ENCODE measurements at places on chromosomes 16 and 17. TPM values are rescaled to one million over a fixed set of nuclear protein-coding genes. Genes with fewer than 3 reads are reported as not detected.

- no peaks in the 10 kb centered on the region for H3K27me3 ChIP-seq
- H3K4me1 ChIP-seq: peaks cover 5% of the 10 kb centered on the region
- no peak for DNase-seq
- H3K36me3 ChIP-seq: no peaks in the 10 kb centered on the region
Measured at GRCh38 chr16:29766571-29766970, 11.5 kb upstream of the ZG16 start.

DNA sequence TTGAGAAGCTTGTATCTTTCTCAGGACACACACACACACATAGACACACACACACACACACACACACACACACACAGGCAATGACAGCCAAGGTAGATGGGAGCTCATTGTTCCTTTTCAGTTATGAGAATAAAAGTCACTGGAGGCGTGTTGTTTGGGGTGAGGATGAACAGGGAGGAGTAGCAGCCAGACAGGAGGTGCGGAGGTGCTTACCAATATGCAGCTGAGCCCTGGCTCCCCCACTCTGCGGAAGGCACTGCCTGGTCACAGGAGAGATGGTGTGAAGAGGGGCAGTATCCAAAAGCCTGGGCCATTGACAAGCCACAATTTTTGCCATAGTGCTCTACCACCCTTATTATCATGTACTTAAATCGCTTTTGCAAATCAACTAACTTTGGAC is 77.4 kb downstream of the CBLN1 start:
- H3K27ac ChIP-seq: no peak overlapping the region
- no peaks in the 10 kb centered on the region for H3K27me3 ChIP-seq
- DNase-seq: no peak
- H3K4me1 ChIP-seq: no peaks in the 10 kb centered on the region

DNA sequence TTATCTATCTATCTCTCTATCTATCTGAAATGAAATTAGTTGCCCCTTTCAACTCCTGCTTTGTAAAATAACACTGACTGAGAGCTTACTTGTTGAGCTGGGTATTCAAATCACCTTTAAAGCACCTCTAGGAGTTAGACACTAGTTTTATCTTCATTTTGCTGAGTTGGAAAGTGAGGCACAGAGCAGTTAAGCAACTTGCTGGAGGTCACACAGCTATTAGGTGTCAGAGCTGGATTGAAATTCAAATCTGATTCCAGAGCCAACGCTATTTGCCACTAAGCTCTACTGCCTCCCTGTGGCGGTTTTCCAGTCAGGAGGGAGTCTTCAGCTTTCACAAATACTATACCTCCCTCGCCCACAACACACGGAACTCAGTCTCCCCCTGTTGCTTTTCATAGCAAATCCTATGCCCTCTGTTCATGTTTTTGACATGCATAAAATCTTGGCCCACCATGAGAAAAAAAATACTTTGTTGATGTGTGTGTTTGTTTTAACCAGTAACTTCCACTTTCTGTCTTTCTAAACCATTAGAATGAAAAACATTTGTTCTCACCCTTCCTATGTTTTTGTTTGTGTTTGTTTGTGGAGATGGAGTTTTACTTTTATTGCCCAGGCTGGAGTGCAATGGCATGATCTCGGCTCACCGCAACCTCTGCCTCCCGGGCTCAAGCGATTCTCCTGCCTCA is 74.8 kb upstream of the SMURF2 start:
- peak; percentile 20 for DNase-seq
- H3K27ac ChIP-seq: no peak overlapping the region
- H3K4me3 ChIP-seq: no peak overlapping the region
- H3K36me3 ChIP-seq: no peaks in the 10 kb centered on the region
- peaks cover 12% of the 10 kb centered on the region for H3K4me1 ChIP-seq

GRCh38 chr16:81873843-81874752 is 95.0 kb downstream of the PLCG2 start:
- no peaks in the 10 kb centered on the region for H3K27me3 ChIP-seq
- H3K4me3 ChIP-seq: no peak overlapping the region
- H3K4me1 ChIP-seq: no peaks in the 10 kb centered on the region
- no peaks in the 10 kb centered on the region for H3K36me3 ChIP-seq
- DNase-seq: peak; percentile 28

- H3K36me3 ChIP-seq: peaks cover 36% of the 10 kb centered on the region
- no peaks in the 10 kb centered on the region for H3K27me3 ChIP-seq
Measured at GRCh38 chr16:85800321-85800669, 800 bp downstream of the COX4I1 start.

- H3K27me3 ChIP-seq: no peaks in the 10 kb centered on the region
- no peak overlapping the region for H3K27ac ChIP-seq
- peak; percentile 3 for DNase-seq
- no peaks in the 10 kb centered on the region for H3K4me1 ChIP-seq
- no peak overlapping the region for H3K4me3 ChIP-seq
Measured at GRCh38 chr16:78503602-78504001, 404.1 kb downstream of the WWOX start.

- no peaks in the 10 kb centered on the region for H3K27me3 ChIP-seq
- DNase-seq: no peak
- H3K27ac ChIP-seq: no peak overlapping the region
- no peaks in the 10 kb centered on the region for H3K36me3 ChIP-seq
Measured at GRCh38 chr16:29231244-29231643, 175.3 kb downstream of the NPIPB11 start.

GRCh38 chr17:44878627-44879221 is 20.5 kb downstream of the EFTUD2 start:
- DNase-seq: no peak
- no peak overlapping the region for H3K27ac ChIP-seq
- peaks cover 72% of the 10 kb centered on the region for H3K36me3 ChIP-seq
- H3K4me1 ChIP-seq: no peaks in the 10 kb centered on the region
- H3K4me3 ChIP-seq: no peak overlapping the region

DNA sequence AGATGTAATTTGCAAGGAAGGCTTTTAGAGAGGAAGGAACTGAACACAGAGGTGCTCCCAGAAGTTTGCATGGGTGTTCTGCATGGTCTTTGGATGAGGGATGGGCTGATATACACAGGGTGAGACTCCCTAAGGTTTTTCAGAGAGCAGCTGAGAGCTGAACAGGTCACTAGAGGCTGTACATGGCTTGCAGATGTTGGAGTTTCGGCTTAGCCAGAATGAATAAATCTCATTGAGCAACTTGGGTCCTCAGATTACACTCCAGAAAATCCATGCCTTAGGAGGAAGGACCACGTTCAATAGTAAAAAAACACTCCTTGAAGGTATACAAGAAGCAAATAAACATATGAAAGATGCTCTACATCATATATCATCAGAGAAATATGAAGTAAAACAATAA is 7.5 kb upstream of the ITGB3 start:
- H3K4me1 ChIP-seq: no peaks in the 10 kb centered on the region
- no peaks in the 10 kb centered on the region for H3K36me3 ChIP-seq
- H3K27ac ChIP-seq: no peak overlapping the region
- no peak for DNase-seq
- no peak overlapping the region for H3K4me3 ChIP-seq

GRCh38 chr17:40553694-40554534 is 11.4 kb downstream of the CCR7 start:
- peaks cover 99% of the 10 kb centered on the region for H3K4me1 ChIP-seq
- H3K36me3 ChIP-seq: peaks cover 38% of the 10 kb centered on the region
- H3K27me3 ChIP-seq: no peaks in the 10 kb centered on the region
- no peak for DNase-seq

- DNase-seq: no peak
- no peak overlapping the region for H3K27ac ChIP-seq
- no peaks in the 10 kb centered on the region for H3K36me3 ChIP-seq
- no peaks in the 10 kb centered on the region for H3K27me3 ChIP-seq
- no peak overlapping the region for H3K4me3 ChIP-seq
Measured at GRCh38 chr17:73641826-73642600, 2.2 kb downstream of the SDK2 start.

DNA sequence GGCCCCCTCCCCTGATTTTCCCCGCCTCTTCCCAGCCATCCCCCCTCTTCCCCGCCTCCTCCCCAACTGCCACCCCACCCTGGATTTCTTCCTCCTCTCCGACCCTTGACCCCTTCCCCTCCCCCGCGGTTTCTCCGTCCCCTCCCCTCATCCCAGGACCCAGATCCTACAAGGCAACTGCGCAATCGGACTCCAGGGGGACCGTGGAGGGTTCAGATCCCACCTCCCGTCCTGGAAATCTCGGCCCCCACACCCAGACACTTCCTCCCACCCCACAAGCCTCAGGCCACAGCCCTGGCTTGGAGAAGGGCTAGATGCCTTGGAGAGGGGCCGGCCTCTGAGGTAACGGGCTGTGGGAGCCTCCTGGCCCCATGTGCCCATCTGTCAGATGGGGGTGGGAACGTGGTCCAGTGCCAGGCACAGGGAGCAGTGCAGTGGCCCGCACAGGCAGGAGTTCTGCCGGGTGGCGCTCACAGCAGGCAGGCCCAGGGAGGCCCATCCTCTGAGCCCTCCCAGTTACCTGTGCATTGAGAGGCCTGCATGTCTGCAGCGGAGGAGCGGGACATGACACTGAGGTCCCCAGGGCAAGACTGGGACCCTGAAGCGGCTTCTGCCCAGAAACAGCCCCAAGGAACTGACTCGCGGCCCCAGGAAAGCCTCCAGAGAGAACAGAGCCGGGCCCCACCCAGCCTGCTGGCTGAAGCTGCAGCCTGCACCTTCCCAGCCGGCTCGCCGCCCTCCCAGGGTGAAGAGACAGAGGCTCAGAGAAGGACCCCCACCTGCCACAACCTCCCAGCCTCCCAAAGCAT is 16.7 kb downstream of the ZNF423 start:
- no peaks in the 10 kb centered on the region for H3K4me1 ChIP-seq
- H3K36me3 ChIP-seq: no peaks in the 10 kb centered on the region
- H3K4me3 ChIP-seq: no peak overlapping the region
- H3K27ac ChIP-seq: no peak overlapping the region
- DNase-seq: no peak

GRCh38 chr17:1965556-1966273 is 59.4 kb downstream of the RTN4RL1 start:
- H3K27ac ChIP-seq: no peak overlapping the region
- H3K36me3 ChIP-seq: no peaks in the 10 kb centered on the region
- DNase-seq: no peak
- H3K4me3 ChIP-seq: no peak overlapping the region
- no peaks in the 10 kb centered on the region for H3K27me3 ChIP-seq
- no peaks in the 10 kb centered on the region for H3K4me1 ChIP-seq

GRCh38 chr16:85611444-85612190 is 1.5 kb upstream of the GSE1 start:
- DNase-seq: peak; percentile 51
- H3K27ac ChIP-seq: peak overlapping the region; percentile 24
- no peaks in the 10 kb centered on the region for H3K27me3 ChIP-seq
- no peaks in the 10 kb centered on the region for H3K36me3 ChIP-seq
- no peak overlapping the region for H3K4me3 ChIP-seq

- H3K27ac ChIP-seq: no peak overlapping the region
- no peak overlapping the region for H3K4me3 ChIP-seq
- no peaks in the 10 kb centered on the region for H3K27me3 ChIP-seq
- no peak for DNase-seq
- H3K36me3 ChIP-seq: no peaks in the 10 kb centered on the region
- H3K4me1 ChIP-seq: no peaks in the 10 kb centered on the region
Measured at GRCh38 chr16:71524566-71525553, 1.4 kb upstream of the CHST4 start.

- no peak overlapping the region for H3K27ac ChIP-seq
- H3K4me1 ChIP-seq: no peaks in the 10 kb centered on the region
- no peak for DNase-seq
- no peak overlapping the region for H3K4me3 ChIP-seq
- no peaks in the 10 kb centered on the region for H3K27me3 ChIP-seq
Measured at GRCh38 chr16:87371261-87371866, 12.2 kb downstream of the FBXO31 start.

- no peak overlapping the region for H3K27ac ChIP-seq
- DNase-seq: peak; percentile 32
- no peaks in the 10 kb centered on the region for H3K27me3 ChIP-seq
- H3K4me1 ChIP-seq: peaks cover 65% of the 10 kb centered on the region
- H3K36me3 ChIP-seq: no peaks in the 10 kb centered on the region
- H3K4me3 ChIP-seq: no peak overlapping the region
Measured at GRCh38 chr17:59330053-59330942, 1.2 kb upstream of the YPEL2 start.

GRCh38 chr17:5011928-5012327 is 14.2 kb downstream of the KIF1C start:
- H3K27ac ChIP-seq: no peak overlapping the region
- no peaks in the 10 kb centered on the region for H3K4me1 ChIP-seq
- no peak overlapping the region for H3K4me3 ChIP-seq
- DNase-seq: no peak
- H3K27me3 ChIP-seq: no peaks in the 10 kb centered on the region

GRCh38 chr17:64295146-64295545 is 32.1 kb upstream of the TEX2 start:
- H3K4me1 ChIP-seq: no peaks in the 10 kb centered on the region
- DNase-seq: no peak
- no peaks in the 10 kb centered on the region for H3K27me3 ChIP-seq
- H3K4me3 ChIP-seq: no peak overlapping the region
- no peaks in the 10 kb centered on the region for H3K36me3 ChIP-seq

GRCh38 chr16:69794486-69794885 is 32.4 kb downstream of the WWP2 start:
- peaks cover 8% of the 10 kb centered on the region for H3K36me3 ChIP-seq
- DNase-seq: no peak
- no peaks in the 10 kb centered on the region for H3K4me1 ChIP-seq

DNA sequence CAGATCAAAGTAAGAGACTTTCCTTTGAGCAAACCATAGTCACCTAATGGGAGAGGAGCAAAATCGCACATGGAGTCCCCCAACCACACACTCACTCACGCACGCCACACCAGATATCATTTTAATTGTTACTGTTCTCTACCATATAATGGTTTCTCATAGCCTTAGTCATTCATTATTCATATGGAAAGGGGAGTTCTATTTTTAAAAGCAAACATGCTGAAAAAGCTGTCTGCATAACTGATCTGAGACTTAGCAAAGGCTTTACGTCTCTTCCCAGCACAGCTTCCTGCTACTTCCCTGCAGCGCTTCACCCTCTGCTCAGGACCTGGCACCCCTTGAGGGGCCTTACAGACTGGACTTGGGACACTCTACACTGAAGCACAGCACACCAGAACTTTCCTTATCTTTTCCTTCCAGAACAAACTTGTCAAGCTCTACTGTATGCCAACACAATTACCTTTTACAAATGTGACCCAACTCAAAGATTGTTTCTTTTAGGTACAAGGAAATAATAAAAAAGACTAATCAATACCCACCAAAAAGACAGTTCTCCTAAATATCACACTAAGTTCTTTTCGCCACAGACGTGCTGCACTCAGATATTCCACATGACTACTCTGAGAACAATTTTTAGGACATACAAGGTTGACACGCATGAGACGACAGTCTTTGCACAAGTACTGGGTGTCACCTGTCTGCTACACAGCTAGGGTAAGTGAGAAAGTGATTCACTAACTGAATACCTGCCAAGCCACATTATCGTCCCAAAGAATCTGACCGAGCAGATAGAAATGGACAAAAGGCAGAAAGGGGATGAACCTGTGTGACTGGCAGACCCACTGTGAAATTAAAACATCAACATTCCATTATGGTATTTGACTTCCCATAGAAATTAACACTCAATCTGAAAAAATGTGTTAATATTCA is 21.5 kb downstream of the SRP68 start:
- DNase-seq: no peak
- H3K27me3 ChIP-seq: no peaks in the 10 kb centered on the region
- H3K36me3 ChIP-seq: peaks cover 55% of the 10 kb centered on the region
- no peak overlapping the region for H3K27ac ChIP-seq
- H3K4me1 ChIP-seq: no peaks in the 10 kb centered on the region

- no peak overlapping the region for H3K27ac ChIP-seq
- no peaks in the 10 kb centered on the region for H3K27me3 ChIP-seq
- H3K4me3 ChIP-seq: no peak overlapping the region
Measured at GRCh38 chr17:47644324-47644723, 5.4 kb upstream of the KPNB1 start.

Gene VASN
- 0.31 TPM for total RNA-seq

Gene TUBG1
- 112 TPM for total RNA-seq

Measured in CD8-positive, alpha-beta memory T cell (primary cell).